ENCODE measurements at places on chromosomes 5 and 9.

DNA sequence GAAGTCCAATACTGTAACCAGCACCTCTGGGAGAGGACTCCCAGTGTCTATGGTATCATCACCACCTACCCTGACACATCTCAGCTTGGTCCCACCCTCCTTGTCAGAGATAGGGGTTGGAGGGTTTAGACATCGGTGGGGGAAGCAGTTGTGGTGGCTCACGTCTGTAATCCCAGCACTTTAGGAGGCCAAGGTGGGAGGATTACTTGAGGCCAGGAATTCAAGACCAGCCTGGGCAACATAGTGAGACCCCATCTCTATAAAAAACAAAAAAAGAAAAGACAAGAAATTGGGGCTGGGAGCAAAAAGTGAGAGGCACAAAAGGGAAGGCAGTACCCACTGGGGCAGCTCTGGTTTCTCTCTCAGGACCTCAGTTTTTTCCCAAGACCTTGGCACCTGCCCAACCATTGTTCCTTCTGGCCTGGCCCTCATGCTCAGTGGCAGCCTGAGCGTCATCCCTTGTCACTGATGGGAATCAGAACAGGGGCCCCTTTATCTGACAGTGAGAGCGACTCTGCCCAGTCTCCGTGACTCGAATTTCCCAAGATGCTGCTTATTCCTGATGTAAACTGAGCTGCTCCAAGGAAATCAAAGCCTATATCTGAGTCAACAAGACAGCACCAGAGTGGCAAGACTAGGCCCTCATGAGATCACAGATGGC, 80.5 kb upstream of the HSPA9 start:
- DNase-seq, result no peak

DNA sequence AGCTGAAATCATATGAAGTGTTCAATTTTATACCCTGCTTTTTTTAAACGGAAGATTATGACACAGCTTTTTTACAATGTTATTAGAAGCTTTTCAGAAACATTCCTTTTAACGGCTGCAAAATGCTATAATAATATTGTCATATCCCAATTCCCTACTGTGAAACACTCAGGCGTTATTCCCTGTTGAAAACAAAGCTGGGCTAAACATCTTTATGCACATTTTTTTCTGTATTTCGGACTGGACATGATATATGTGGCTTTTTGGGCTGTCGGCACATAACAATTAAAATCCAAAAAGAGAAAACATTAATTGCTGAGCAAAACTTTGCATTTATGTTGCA, 12.0 kb upstream of the CTSL start:
- no peak for DNase-seq

DNA sequence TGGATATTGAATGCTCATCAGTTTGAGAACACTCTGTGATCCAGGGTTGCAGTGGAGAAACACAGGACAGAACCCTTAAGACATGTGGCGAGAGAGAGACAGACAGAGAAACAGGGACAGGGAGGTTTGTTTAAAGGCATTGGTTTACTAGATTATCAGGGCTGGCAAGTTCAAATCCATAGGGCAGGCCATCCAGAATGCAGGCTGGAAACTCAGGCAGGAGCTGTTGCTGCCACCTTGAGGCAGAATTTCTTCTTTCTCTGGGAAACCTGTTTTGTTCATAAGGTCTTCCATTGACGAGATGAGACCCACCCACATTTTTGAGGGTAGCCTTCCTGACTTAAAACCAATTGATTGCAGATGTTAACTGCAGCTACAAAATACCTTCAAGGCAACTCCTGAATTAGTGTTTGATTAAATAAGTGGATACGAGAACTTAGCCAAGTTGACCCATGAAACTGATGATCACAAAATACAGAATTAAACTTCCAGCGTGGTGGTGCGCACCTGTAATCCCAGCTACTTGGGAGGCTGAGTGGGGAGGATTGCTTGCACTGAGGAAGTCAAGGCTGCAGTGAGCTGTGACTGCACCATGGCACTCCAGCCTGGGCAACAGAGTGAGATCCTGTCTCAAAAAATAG, 55.9 kb downstream of the NSUN2 start:
- DNase-seq, result peak; percentile 17

DNA sequence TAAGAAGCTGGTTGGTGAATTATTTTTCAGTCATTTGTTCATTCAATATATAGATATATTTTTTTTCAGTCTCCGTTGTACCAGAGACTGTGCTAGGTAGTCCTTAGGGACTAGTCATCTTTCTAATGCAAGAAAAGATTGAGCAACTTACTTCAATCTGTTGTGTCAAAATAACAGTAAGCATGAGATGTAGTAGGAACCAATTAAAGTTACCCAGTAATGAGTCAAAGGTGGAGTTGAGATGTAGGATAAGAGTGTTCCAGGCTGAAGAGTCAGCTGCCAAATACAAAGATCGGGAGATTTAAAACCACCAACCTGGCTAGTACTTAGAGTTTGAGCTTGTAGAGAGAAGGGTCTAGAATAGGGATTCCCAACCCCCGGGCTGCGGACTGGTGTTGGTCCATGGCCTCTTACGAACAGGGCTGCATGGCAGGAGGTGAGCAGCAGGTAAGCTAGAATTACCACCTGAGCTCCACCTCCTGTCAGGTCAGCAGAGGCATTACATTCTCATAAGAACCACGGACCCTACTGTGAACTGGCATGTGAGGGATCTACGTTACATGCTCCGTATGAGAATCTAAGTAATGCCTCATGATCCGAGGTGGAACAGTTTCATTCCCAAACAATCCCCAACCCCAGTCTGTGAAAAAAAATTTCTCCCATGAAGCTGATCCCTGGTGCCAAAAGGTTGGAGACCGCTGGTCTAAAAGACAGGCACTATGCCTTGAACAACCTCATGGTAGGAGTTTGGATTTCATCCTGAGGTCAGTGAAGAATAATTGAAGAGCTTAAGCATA, 1241.5 kb upstream of the WWC1 start:
- no peak for DNase-seq
